HT-29 (cell line): ENCODE measurements at places on chromosomes 7 and 10.

DNA sequence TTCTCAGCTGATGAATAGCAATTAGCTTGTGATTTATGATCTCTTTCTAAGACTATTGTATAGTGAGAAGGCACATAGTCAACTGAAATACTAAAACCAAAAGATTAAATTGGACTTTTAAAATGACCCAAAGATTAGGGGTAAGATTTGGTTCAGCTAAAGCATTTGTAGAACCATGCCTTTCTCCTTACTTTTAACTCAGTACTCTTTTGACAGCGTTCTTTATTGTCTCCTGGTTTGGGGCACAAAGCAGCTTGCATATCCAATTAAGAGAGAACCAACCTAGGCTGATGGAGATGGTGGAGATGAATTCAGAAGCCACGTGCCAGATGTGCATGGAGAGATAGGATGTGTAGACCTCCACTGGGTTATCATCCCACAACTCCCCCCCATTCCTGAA lies 45.8 kb downstream of the FHIP2A start:
- no peak for DNase-seq

DNA sequence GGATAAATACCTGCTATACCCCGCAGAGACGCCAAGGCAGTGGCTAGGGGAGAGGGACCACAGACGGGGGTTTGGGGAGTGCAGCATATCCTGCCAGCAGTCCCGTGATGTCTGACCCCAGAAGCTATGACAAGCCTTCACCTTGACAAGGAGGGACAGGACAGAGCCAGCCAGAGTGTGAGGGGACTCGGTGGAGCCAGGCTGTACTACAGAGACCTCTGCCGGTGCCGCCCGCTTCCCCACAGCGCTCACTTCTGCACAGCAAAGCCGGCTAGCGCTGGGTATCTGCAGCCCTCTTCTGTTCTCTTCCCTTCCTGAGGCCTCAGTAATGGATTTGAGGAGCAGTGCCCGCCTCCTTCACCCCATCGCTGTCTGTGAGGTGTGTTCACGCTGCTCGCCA lies 47.0 kb upstream of the PFKP start:
- no peak for DNase-seq

DNA sequence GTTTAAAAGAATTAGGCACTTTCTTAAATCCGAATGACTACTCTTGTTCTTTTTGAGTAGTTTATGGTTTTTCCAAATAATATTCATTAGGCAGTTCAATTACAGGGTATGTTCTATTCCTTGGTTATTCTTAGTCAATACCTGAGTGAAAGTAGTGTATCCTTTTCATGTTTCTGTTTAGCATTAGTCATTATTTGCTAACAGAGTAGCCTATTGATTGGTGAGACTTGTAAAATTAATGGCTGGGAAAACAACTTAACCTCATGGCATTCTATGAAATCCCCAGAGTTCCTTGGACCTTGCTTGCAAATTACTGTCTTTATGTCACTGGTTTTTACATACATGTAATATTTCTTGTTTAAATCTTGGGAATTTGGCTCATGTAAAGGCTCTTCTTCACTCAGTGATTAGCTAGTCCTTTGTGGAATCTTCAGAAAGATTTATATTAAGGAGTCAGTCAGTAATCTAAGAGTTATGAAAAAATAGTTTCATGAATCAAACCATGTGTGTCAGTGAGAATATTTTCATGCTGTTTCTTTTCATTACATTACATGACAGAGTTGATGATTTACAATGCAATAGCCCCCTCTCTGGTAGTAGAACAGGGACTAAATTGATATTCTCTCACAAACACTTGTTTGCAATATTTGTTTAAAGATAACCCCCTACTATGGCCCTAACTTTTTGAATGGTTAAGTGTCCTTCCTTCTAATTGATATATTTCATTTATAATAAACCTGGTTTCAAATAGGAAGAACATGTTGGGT lies 81.5 kb upstream of the LRRTM3 start:
- peak; percentile 32 for DNase-seq

DNA sequence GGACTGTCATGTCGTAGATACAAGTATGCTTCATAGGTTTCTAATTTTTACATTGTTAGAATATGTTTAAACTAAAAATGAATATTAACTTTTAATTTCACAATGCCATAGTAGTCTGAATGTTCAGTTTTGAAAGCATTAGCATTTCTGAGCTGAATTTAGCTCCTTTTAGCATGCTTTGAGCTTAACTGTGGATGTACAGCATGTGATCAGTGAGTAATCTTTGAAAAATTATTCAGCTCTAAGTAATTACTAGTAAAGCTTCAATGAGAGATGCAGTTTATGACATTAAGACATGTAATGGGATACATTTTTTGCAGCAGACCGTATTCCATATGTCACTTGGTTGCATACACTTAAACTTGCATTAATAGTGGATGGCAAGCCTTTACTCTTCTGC lies 114.1 kb upstream of the WNT16 start:
- no peak for DNase-seq

DNA sequence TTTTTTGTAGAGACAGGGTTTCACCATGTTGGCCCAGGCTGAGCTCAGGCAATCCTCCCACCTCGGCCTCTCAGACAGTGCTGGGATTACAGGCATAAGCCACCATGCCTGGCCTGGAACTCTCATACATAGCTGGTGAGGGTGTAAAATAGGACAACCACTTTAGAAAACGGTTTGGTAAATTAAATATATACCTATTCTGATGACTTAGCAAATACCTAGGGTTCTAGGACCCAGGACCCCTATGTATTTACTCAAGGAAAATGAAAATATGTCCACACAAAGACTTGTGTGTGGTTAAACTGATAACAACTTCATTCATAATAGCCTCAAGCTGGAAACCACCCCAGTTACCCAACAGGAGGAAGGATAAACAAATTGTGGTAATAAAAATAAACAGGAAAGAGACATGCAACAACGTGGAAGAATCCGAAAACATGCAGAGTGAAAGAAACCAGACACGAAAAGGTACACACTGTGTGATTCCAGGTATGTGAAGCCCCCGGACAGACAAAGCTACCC lies 52.7 kb downstream of the CARD11 start:
- DNase-seq = no peak

GRCh38 chr7:95646350-95646749 lies 50.0 kb upstream of the PDK4 start:
- DNase-seq = no peak

DNA sequence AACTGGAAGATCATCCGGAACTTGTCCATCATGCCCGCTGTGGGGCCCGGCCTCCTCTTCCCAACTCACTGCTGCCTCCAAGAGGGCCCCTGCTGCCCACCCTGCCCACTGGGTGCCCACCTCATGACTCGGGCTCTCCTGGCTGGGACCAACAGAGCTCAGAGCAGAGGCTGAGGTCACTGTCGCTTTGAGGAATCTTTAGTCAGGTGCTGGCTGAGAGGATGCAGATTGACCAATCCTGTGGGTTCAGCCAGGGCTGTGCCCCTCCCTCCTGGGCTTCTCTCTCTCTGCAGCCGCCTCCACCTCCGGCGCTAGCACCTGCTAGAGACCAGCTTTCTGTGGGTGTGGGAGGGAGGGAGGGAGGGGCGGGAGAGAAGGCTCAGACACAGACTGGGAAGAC lies at the start of gene CALHM1:
TSS of gene CALHM1 (minus strand) at position 181 of the 400 bp plus-strand sequence. CDS start at position 32, 149 bp downstream.
- DNase-seq = no peak
